Osteocyte (in vitro differentiated cells): ENCODE measurements at places on chromosomes 3 and 15. TPM values are rescaled to one million over a fixed set of nuclear protein-coding genes. Genes with fewer than 3 reads are reported as not detected.

- DNase-seq, result no peak
- no peak overlapping the region for H3K27ac ChIP-seq
- no peak overlapping the region for H3K4me3 ChIP-seq
- no peaks in the 10 kb centered on the region for H3K4me1 ChIP-seq
- H3K36me3 ChIP-seq, result no peaks in the 10 kb centered on the region
- peaks cover 32% of the 10 kb centered on the region for H3K27me3 ChIP-seq
These were observed 24.5 kb downstream of the HHLA2 start for GRCh38 chr3:108320746-108321350.

Gene TMC3
- not detected in 2 replicates for total RNA-seq

DNA sequence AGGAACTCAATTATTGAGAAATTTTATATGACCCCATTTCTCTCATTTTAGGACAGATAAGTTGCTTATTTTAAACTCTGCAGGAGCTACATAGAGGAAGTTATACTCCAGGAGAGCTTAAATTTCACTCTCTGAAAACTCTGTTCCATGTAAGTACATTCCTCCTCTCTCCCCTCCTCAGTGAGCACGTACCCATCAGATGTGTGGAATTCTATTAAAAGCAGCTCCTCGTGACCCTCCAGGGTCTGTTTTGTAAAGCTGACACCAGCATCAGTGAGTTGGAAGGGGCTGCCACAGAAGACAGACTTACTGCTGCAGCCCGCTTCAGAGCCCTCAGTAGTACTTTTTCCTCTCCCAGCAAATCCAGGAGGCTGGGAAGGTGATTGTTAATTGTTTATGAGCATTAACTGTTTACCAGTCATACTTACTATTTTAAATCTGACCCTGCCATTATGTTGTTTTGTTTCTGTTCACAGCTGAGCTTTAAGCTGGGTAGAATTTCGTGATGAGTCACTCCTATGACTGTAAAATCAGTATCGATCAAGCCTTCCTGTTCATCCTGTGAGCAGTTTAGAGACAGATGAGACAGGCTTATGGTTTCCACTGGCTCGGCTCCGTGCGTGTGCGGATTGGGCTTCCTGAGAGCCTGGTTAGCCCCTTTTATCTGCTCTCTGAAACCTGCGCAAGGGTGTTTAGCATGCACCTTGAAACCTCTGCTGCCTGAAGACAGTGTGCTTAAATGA, 20.4 kb downstream of the IGF1R start:
- H3K27me3 ChIP-seq, result no peaks in the 10 kb centered on the region
- H3K27ac ChIP-seq, result peak overlapping the region; percentile 88
- H3K4me3 ChIP-seq, result peak overlapping the region; percentile 56

- no peaks in the 10 kb centered on the region for H3K27me3 ChIP-seq
- DNase-seq, result no peak
- H3K27ac ChIP-seq, result no peak overlapping the region
- no peaks in the 10 kb centered on the region for H3K4me1 ChIP-seq
These were observed 14.1 kb downstream of the SLCO3A1 start for GRCh38 chr15:91867581-91868026.

DNA sequence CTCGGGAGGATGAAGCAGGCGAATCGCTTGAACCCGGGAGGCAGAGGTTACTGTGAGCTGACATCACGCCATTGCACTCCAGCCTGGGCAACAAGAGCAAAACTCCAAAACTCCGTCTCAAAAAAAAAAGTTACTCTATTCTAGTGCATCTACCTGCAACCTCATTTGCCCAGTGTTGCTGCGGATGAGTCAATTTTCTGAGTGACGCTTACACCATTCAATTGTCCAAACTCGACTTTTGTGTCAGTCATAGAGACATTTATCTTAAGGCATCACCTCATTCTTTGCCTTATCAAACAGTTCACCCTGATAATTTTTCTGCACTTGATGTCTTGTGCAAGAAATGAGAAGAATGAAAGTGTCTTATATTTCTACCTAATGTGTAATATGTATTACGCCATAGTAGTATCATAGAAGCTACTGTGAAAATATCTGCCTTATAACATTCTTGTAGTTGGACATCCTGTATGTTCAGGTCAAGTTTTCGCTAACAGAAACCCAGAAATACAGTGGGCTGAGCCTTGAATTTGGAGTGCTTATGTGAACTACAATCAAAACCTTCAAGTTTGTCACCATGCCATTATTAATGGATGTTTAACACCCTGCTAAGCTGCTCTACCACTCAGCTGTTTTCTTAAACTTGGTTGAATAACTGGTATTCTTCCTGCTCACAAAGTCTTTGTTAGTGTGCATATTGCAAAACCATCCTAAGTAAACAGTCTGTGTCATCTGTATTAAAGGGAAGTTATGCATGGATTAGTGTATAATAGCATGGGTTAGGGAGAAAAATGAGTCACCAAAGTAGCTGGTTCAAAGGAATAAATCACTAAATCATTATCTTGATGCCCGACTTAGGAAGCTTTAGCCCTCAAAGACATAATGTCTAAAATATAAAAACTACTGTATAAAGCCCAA, 531.0 kb upstream of the NR2F2 start:
- no peak for DNase-seq
- peaks cover 18% of the 10 kb centered on the region for H3K4me1 ChIP-seq
- peak overlapping the region; percentile 20 for H3K27ac ChIP-seq
- H3K27me3 ChIP-seq, result no peaks in the 10 kb centered on the region

Gene ANKRD34C
- total RNA-seq, result 0.08 TPM in 1 of 2 replicates, not detected in the other

Gene CATSPER2
- 3.1 and 3.3 TPM in 2 replicates for total RNA-seq

Gene EEF1AKMT4
- 3.9 and 4.5 TPM in 2 replicates for total RNA-seq

DNA sequence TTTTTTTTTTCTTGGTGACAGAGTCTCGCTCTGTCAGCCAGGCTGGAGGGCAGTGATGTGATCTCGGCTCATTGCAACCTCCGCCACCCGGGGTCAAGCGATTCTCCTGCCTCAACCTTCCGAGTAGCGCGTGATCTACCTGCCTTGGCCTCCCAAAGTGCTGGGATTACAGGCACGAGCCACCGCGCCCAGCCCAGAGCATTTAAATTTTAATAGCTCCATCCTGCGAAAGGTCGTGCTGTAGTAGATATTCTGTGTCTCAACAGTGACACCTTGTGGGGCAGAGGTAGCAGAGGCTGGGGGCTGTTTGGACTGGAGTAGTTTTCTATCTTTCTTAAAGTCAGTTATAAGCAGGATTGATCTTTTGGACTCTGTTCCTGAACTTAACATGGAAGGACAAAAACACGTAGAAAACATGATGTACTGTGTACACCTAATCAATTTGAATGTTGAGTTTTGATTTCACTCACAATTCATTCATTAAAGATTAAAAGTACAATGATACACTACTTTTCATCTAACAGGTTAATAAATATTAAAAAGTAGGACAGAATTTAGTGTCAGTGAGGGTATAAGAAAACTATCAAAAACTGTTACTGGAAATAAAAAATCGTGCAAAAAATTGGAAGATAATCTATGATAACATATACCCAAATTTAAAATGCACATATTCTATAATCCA, 11.0 kb upstream of the PDCD6IP start:
- H3K36me3 ChIP-seq, result no peaks in the 10 kb centered on the region
- no peak for DNase-seq

DNA sequence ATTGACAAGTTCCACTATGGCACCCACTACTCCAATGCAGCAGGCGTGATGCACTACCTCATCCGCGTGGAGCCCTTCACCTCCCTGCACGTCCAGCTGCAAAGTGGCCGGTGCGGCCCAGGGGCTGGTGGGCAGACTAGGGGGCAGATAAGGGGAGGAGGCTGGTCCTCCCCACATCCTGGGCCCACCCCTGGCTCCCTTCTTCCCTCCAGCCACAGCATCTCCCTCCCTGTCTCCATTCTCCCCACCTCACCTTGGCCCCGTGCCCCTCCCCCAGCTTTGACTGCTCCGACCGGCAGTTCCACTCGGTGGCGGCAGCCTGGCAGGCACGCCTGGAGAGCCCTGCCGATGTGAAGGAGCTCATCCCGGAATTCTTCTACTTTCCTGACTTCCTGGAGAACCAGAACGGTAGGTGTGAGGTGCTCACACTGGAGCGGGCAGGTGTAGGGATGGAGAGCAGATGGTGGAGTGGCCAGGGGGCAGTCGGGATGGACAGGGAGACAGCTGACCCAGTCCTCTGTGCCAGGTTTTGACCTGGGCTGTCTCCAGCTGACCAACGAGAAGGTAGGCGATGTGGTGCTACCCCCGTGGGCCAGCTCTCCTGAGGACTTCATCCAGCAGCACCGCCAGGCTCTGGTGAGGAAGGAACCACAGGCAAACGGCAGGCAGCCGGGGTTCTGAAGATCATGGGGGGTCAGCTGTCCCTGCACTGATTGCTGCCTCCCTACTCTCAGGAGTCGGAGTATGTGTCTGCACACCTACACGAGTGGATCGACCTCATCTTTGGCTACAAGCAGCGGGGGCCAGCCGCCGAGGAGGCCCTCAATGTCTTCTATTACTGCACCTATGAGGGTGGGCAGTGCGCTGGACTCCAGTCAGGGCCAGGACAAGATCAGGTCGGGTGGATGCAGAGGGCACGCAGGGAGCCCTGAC, 26.0 kb downstream of the NBEAL2 start:
- peaks cover 10% of the 10 kb centered on the region for H3K4me1 ChIP-seq
- no peaks in the 10 kb centered on the region for H3K27me3 ChIP-seq
- no peak overlapping the region for H3K4me3 ChIP-seq
- DNase-seq, result no peak
- no peaks in the 10 kb centered on the region for H3K36me3 ChIP-seq

- H3K4me1 ChIP-seq, result no peaks in the 10 kb centered on the region
- H3K4me3 ChIP-seq, result no peak overlapping the region
- no peaks in the 10 kb centered on the region for H3K27me3 ChIP-seq
- H3K36me3 ChIP-seq, result peaks cover 3% of the 10 kb centered on the region
- H3K27ac ChIP-seq, result no peak overlapping the region
These were observed 189.7 kb downstream of the PDZRN3 start for GRCh38 chr3:73435055-73435454.

Gene SPATA12
- not detected in 2 replicates for total RNA-seq

DNA sequence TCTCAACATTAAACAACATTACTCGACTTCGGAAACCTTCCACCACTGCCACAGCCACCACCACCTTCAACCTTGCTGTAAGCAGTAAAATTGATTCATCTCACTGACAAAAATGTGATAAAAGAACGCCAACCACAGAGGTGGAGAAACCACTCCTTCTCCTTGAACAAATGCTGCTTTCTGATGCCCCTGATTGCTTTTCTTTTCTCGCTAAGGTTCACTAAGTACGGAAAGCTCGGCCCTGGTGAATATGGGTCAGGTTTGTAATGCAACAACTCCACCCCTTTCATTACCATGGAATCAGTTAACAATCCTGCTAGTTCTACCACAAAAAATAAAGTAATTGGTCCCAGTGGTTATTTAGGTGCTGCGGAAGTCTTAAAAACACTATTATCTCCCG, 44.9 kb downstream of the MEIS2 start:
- H3K36me3 ChIP-seq, result peaks cover 53% of the 10 kb centered on the region
- H3K27ac ChIP-seq, result peak overlapping the region; percentile 13
- DNase-seq, result no peak
- no peaks in the 10 kb centered on the region for H3K27me3 ChIP-seq
- no peak overlapping the region for H3K4me3 ChIP-seq

Gene CNOT10
- 47.7 and 49.6 TPM in 2 replicates for total RNA-seq

DNA sequence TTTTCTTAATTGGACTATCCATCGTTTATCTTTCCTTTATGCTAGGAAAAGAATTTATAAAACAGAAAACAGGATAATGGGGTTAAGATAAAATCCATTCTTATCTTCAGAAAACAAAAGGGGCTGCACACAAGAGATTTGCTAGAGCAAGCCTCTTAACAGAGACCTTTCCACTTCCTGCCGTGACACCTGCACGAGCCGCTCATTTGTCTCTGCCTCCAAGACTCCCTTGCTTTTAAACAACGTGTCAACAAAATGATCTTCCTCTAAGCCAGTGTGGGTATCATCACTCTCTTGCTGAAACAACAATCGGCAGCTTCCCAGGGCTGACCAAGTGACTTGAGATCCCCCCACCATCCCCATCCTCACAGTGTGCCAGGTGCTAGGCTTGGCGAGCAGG, 33.1 kb downstream of the GABRB3 start:
- H3K27me3 ChIP-seq, result no peaks in the 10 kb centered on the region
- DNase-seq, result no peak
- H3K4me3 ChIP-seq, result no peak overlapping the region
- no peak overlapping the region for H3K27ac ChIP-seq
- H3K4me1 ChIP-seq, result no peaks in the 10 kb centered on the region
- H3K36me3 ChIP-seq, result no peaks in the 10 kb centered on the region

Gene ZFYVE19
- 21.1 and 23.6 TPM in 2 replicates for total RNA-seq

Gene TERC
- total RNA-seq, result 1.5 TPM in 1 of 2 replicates, not detected in the other

GRCh38 chr15:88849376-88850072, 45.8 kb downstream of the HAPLN3 start:
- H3K27me3 ChIP-seq, result peaks cover 7% of the 10 kb centered on the region
- no peak overlapping the region for H3K27ac ChIP-seq
- no peak for DNase-seq
- H3K4me1 ChIP-seq, result peaks cover 2% of the 10 kb centered on the region
- no peaks in the 10 kb centered on the region for H3K36me3 ChIP-seq

Gene HRG
- total RNA-seq, result not detected in 2 replicates
